ENCODE measurements at places on chromosomes 12 and 14.

DNA sequence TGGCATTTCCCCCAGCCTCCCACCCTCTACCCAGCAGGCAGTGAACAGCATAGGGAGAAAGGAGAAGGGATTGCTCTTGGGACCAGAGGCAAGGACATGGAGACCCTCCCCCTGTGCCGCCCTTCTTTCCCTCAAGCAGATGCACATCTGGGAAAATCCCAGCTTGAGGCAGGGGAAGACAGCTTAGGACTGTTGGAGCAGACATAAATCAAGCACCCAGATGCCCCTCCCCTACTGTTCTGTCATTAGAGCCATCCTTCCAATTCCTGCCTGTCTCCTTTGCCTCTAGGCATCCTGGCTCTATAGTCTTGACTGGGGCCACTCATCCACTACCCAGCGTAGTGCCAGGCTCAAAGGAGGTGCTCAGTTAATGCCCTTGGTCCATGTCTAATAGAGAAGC, 7.5 kb upstream of the CISTR start:
- no peak for DNase-seq

DNA sequence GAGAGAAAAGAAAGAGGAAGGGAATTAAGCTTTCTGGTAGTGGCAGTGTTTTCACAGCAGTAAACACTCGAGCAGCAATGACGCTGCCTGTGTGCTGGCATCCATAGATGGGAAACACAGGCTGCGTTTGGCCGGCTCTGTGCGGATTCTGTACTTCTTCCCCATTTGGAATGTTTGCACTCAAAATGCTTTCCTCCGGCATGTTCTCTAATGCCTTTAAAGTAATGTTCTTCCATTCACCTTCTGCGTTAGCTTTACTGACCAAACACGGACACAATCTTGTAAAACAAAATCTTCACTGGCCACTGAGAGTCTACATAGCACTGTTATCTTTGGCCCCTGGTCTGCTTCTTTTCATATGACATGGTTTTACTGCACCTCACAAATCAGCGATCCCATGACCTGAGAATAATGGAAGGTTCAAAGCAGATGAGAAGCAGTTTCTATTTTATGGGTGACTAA, 31.4 kb downstream of the DCP1B start:
- DNase-seq, result no peak

GRCh38 chr14:54486685-54487084, 2.1 kb downstream of the GMFB start:
- DNase-seq, result no peak

DNA sequence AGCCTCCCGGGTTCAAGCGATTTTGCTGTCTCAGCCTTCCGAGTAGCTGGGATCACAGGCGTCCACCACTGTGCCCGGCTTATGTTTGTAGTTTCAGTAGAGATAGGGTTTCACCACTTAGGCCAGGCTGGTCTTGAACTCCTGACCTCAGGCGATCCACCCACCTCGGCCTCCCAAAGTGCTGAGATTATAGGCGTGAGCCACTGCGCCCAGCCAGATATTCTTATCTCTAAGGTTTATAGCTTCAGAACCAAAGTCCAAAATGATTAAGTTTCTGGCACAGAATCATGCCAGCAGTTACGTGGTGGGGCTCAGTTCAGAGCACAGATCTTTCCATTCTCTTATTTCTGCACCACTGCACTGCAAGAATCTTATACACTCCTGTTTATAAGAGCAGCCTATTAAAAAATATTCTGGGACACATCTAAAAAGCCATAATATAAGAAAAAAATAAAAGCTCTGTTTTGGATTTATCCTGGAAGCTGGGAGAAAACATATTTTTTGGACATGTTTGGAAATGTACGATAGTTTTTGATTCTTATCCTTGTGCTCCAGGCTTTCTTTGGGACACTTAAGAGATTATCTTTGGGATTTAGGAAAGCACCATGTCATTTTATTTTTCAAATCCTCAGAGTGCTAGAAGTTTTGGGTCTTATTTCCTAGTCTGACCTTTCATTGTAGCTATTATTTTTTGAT, 129.6 kb downstream of the LMNTD1 start:
- DNase-seq, result no peak

DNA sequence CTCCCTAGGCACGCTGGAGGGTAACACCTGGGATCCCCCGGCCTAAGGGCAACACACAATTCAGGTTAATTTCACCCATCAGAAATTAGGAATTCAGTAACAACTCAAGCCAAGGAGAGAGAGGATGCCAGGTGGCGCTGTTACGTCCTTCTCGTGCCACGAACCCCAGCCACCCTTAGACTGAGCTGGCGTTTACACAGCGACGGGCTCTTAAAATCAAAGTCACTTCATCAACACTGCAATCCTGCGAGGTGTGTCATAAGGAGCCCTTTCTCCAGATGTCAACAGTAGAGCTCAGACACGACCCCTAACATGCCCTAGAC, 110.6 kb upstream of the TMEM132D start:
- no peak for DNase-seq

DNA sequence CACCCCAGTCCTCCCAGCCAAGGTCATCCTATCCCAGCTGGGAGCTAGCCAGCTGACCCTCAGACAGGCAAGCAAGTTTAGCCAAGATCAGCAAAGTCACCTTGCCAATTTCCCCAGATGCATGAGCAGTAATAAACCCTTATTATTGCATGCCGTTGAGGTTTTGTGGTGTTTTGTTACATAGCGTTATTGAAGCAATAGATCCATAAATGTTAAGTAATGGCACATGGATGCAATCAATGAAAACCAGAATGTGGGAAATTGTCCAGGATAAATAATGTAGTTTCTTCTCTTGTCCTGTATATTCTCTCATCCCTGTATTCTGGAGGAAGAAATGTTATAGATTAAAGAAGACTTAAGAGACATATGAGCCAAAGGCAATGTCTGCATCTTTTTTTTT, 18.0 kb upstream of the TMEM260 start:
- DNase-seq, result no peak

GRCh38 chr14:51140338-51140737, 45.4 kb upstream of the TRIM9 start:
- no peak for DNase-seq

GRCh38 chr12:111441107-111441928, 35.6 kb downstream of the SH2B3 start:
- DNase-seq, result no peak

GRCh38 chr12:27297566-27297965, 35.1 kb upstream of the BMAL2 start:
- no peak for DNase-seq

DNA sequence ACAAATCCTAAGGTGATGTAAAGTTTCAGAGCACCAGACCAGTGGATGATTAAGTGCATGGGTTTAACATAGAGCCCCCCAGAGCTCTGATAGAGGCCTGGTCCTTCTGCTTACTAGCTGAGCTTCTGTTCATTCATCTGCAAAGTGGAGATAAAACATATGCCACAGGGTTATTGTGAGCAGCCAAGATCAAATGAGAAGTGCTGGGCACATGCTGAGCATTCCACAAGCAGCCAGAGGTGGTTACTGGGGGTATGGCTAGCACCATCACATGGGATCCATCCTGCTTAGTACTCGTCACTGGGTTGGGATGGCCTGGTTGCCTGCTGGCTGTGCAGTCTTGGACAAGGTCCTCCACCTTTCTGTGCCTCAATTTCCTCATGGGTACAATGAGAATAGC, 18.0 kb upstream of the SMUG1 start:
- DNase-seq, result no peak

DNA sequence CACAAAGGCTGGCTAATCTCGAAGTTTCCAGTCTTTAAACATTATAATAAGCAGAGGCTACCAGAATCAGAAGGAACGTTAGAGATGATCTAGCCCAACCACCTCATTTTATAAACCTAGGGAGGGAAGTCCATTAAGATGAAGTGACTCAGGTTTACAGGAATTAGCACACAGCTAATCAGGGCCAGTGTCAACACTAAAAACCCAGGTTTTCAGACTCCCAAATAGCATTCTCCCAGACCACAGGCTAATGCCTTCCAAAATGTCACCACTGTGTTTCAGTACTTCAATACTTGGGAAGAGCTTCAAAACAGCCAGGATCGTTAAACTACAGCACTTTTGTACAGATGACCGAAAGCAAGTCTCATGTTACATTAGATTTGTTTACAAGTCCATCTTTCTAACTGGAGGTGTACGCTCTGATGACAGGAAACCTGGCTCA, 89.2 kb downstream of the FOXN3 start:
- no peak for DNase-seq

GRCh38 chr12:82805812-82806497, 119.2 kb downstream of the TMTC2 start:
- DNase-seq, result no peak

DNA sequence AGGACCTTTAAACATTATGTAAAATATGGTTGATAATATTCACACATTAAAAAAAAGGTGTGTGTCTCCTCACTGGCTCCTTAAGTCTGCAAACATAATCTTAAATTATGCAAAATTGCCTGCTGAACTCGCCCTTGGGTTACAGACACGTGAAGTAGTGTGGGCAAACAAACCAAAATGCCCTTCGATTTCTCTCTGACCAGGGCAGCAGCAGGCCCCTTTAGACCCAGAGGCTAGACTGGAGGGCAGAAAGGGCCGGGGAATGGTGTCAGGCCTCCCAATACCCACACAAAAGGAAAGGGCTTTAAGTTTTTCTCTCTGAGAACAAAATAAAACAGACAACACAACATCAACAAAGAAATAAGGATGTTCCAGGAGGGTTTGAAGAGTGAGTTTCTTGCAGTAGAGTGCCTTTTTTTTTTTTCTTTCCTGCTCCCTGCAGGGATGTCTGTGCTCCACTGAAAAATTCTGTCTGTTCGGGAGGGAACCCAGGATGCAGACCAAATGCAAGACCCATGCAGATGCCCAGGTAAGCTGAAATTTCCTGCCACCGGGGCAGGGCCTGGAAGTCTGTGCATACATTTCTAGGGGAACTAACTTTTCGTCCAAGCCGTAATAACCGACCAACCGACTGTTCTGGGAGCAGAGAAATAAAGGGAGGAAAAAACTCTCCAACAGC, 1.7 kb downstream of the TBX3 start:
- DNase-seq, result no peak

DNA sequence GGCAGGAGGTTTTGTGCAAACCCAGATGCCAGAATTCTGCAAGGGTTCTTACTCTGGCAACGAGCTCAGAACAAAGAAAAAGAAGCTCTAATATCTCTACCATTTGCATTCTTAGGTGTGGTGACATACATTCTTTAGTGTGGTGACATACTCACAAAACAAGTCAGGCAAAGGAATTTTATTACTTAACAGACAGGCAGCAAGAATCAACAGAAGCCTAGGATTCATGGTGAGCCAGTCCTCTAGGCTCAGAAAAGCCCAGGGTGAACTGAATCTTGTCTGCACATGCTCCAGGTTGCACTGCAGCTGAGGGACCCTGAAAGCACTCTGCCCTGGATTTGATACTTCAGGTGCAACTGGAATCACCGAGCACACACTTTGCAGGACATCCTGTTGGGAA, 122.4 kb upstream of the PTPRQ start:
- DNase-seq, result no peak

GRCh38 chr14:65637780-65638179, 225.2 kb downstream of the FUT8 start:
- DNase-seq, result peak; percentile 44

DNA sequence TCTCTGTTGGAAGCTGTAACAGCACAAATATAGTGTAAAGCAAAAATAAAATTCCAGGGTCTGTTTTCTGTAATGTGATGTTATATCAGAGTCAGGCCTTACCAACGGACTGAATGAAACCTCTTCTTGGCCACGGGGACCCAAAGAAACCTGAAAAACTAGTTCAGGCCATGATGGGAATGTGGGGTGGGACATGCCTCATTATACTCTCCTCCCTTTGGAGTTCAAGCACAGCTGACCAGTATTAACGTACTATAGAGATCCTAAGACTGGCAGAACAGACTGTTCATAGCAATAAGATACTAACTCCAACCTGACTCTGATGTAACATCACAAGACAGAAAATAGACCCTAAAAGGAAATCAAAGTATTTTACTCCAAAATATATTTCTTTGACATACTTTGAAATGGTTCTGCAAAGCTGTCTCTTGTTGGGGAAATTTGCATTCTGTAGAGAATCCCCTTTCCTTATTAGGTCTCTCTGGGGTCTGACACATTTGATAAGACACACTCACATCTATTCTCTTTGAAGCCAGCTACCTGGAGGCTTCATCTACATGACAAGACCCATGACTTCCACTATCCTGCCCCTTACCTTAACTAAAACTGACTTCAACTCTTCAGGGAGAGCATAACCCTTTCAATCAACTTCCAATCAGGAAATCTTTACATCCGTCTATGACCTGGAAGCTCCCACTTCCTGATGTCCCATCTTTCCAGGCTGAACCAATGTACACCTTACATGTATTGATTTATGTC, 444.6 kb downstream of the SOX5 start:
- DNase-seq, result no peak

GRCh38 chr14:24274101-24274543, 2.7 kb upstream of the RABGGTA start:
- peak; percentile 82 for DNase-seq

DNA sequence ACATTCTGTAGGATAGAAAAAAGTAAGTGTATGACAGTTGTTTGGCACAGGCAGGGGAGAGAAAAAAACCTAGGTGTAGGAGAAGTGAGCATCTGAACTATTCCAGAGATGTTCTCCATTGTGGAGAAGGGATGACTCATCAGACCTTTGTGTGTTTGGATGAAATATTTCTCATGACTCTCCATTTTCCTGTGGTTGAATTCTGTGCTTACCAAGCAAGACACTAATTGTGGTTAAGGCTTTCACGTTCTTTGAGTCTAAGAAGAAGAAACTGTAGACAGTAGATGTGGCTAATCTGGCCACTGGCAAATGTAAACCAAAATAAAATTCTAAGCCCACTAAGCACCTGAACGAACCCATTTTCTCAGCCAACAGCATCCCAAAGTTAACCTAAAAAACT, 107.9 kb upstream of the GZMB start:
- DNase-seq, result no peak

GRCh38 chr14:104979758-104980610, 1.8 kb upstream of the AHNAK2 start:
- DNase-seq, result no peak

- DNase-seq, result no peak
Measured at GRCh38 chr12:131097202-131098177, 143.8 kb downstream of the ADGRD1 start.

DNA sequence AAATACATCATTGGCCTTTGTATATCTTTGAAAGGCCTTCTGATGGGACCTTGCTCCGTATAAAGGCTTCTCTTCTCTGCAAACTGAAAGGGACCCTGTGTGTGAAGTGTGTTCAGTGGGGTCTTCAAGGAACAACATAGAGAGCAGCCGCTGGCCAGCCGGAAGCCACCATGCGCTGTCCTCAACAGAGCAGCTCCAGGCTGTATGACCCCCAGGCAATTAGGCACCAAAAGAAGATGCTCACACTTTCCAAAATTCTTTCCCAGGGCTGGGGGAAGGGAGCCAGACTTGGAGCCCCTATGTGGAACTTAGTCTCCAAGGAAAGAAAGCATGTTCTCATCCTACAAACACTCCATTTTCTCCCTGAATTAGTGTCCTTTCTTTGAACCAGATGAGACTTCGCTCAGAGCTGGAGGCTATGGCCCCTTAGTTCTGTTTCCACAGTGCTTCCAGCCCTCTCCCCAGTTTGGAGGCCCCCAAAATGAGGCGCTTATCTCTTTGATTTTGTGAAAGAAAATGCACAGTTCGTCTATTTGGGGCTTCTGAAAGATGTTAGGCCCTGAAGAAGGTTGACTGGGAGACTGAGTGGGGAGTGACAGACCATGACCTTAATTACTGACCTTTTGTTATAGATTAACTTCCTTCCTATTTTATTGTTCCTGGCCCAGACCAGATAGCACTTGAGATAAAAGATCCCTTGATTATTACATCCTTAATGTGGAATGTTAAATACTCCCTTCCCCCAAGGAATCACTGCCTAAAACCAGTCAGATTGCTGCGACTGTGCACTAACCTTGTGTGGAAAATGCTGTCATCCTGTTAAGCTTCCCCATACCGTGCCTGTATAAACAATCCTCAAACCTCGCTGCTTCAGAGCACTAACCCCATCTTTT, 128.3 kb upstream of the FGD4 start:
- no peak for DNase-seq

Data from activated naive CD4-positive, alpha-beta T cell treated with anti-CD3 and anti-CD28 coated beads for 36 hours (primary cell).